ENCODE measurements at places on chromosomes 3 and 15.

GRCh38 chr3:47542471-47543173 lies 29.1 kb upstream of the ELP6 start:
- DNase-seq = peak; percentile 16

DNA sequence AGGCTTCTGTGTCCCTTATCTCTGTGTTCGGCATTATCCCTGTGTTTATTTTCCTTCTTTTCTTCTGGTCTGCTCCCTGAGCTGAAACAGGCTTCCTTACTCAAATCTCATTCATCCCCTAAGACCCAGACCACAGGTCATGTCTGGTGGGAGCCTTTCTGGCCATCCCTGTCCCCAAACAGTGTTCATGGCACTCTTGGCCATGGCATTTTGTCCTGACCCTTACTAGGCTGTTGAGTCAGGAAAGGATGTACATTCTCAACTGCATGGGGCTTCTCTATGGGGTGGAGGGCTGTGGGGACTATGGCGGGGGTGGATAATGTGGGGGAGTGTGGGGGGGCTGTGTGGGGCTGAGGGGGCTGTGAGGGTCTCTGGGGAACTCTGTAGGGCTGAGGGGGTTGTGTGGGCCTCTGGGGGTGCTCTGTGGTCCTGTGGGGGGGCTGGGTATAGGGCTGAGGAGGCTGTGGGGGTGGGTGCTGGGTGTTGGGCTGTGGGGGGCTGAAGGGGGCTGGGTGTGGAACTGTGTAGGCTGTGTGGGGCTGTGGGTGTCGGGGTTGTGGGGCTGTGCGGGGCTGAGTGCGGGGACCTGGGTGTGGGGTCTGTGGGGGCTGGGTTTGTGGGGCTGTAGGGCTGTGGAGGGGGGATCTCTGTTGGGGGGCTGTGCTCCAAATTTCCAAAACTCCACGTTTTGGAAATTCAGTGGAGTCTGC lies 64.3 kb downstream of the KLF13 start:
- DNase-seq = no peak

GRCh38 chr3:196559826-196560225 lies 8.5 kb downstream of the WDR53 start:
- DNase-seq = no peak

DNA sequence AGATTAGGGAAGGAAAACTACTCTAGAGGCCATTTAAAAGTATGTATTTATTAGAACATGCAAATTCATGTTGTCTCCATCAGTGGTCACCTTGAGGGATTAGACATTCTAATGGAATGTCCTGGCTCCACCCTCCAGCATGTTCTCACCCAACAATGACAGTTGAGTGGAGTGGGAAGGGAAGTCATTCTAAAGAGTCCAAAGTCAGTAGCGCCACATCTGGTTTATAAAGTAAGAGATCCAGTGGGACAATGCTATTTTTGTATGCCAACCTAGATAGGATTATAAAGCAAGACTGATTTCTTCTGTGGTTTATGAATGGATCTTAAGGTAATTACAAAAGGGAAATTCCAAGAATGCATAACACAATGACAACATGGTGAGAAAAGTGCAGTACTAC lies 33.3 kb downstream of the SLC24A1 start:
- DNase-seq = no peak

DNA sequence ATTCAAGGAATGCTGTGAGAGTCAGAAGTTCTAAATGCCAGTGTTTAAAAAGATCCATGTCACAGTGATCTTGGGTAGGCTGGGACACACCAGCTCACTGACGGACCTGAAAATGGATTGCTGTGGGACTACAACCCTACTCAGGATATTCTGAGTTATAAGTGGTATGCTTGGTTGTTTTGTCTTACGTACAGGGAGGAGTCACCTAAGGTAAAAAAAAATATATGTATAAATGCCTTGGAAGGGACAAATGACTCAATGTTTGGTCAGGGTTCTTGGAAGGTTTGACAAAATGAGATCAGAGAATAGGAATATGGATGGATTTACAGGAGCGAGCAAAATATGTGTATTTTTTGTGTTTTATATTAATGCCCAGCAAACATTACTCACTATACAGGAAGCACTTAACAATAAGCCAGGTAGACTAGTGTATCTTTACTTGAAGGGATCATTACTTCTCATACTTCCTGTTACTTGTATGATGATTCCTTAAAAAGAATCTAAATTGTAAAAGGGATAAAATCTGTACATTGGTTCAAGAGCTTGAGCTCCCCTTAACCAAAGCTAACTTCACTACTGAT lies 767.3 kb downstream of the GBE1 start:
- DNase-seq = no peak

- no peak for DNase-seq
These were observed 125.2 kb upstream of the DPH6 start for GRCh38 chr15:35671197-35671596.

DNA sequence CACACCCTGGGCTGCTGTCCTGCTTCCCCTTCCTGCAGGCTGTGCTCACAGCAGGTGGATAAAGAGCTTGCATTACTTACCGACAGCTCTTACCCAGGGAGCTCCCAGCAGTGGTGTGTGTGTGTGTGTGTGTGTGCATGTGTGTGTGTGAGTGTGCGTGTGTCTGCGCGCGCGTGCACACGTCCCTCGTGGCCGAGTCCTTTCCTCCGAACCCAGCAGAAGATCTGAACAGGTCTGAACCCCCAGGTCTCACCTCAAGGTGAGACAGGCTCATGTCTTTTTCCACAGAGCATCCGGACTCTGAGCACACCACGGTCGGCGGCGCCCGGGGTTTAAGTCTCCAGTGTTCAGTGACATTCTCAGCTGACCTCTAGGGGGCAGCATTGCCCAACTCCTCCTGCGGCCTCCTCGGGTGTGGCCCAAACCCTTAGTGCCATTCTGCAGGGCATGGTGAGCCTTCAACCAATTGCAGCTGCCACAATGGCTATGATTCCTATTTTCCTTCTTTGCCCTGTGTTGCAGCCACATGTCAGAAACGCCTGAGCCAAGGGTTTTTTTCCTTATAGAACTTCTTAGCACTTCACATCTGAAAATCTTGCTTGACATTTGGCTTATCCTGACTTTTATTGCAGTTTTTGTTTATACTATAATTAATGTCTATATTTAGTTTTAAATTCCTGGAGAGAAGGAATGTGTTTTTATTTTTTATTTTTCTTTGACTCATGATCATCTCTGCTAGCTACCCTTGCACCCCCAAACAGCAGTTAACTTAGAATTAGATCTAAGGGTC lies 64.1 kb upstream of the KLHL25 start:
- DNase-seq = peak; percentile 84

DNA sequence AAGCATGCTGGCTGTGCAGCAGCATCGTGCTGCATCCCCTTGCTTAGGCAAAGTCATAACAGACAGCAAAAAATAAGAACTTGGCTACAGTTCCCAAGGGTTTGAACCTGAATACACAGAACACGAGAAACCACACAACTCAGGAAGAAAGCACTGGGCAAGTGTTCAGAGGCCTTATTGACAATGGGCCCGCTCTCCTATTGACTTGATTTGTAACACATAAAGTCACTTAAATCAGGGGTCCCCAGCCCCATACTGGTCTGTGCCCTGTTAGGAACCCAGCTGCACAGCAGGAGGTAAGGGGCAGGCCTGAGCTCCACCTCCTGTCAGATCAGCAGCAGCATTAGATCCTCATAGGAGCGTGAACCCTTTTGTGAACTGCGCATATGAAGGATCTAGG lies 145.1 kb downstream of the LSAMP start:
- DNase-seq = no peak

GRCh38 chr15:99090938-99091337 lies 13.9 kb upstream of the SYNM start:
- no peak for DNase-seq

GRCh38 chr3:112090887-112091586 lies 4.8 kb downstream of the C3orf52 start:
- no peak for DNase-seq

DNA sequence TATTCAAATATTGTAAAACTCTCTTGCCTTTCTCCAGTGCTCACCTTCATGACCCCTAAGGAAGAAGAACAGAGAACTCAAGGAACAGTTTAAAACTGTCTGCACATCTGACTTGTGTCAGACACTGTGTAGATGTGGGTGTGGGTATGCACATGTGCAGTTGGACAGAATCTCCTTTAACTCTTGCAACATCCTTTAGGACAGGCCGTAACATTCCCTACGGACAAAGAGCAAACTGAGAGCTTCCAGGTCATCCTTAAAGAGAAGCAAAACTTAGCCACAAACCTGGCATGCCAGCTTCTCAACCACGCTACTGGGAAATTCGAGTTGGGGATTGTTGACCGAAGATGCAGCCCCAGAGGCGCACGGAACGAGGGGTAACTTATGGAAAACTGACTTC lies 4.1 kb upstream of the SFMBT1 start:
- no peak for DNase-seq

GRCh38 chr15:69424748-69425413 lies 10.7 kb downstream of the KIF23 start:
- no peak for DNase-seq

GRCh38 chr3:127193341-127193740 lies 410 bp downstream of the PRR23E start:
- DNase-seq = no peak

- DNase-seq = no peak
These were observed 1035.1 kb upstream of the NR2F2 start for GRCh38 chr15:95295363-95295762.

DNA sequence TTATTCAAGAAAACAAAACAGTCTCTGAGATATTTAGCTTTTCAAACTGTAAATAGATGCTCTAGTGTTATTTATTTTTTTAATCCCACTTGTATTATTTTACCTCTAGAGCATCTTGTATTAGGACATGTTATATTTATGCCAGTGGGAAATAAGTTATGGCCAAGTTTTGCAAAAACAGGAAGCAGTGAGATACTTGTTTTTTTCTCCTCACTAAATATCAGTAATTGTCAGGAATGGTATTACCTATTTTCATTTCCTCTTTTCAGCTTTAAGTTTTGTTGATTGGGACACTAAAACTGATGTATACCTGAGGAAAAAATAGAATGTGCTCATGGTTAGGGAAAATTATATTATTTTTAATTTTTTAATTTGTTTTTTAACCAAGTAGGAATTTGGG lies 8.6 kb upstream of the IL20RB start:
- DNase-seq = no peak

Data from HEK293T (cell line).